Substantia nigra (tissue), 51 donors: ENCODE measurements at places on chromosomes 7 and 10.

DNA sequence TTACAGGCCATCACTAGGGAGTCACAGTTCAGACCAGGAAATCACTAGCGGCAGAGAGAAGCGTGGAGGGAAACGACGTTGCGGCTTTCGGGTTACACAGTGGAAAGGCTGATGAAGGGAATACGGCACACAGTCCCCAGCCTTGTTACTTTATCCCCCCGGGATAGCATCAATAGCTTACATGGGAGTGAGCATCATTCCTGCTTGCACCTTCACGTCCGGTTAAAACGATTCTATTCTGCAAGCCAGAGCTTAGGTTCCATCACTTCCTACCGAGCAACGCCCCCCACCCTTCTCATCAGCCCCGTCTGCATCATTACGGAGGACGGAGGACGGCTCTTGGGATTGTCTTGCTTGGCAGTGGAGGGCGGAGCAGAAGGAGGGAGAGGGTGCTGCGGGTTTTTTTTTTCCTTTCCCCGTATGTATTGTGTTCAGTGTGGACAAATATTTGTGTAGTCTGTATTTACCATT is 124.9 kb downstream of the CLEC2L start:
- DNase-seq: no peak

DNA sequence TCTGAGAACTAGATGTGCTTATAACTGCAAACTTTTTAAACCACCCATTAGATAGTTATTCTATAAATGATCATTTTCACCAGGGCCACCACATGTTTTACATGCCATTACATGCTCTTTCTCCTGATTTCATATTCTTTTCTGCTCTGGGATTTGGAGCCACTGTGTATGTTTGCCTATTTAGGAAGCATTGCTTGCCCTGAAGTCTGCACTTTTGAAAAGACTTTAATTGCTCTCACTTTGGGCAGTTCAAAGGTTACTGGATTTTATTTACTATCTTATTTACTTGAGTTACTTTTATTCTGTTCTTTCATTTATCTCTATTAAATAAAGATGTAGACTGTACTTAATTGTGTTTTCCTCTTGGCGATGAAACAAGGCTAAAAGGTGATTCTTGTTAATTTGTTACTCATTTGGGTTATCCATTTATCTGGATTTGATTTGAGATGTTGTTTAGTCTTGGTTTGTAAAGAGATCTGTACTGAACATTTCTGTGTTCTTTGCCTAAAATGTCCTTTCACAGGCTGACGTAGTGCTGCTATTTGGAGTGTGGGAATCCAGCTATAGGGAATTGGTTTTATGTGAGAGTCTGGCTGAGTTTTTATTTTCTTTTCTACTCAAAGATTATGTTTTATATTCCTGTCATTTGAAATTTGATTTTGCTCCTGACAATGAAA is 88.8 kb downstream of the SUGCT start:
- no peak for DNase-seq

DNA sequence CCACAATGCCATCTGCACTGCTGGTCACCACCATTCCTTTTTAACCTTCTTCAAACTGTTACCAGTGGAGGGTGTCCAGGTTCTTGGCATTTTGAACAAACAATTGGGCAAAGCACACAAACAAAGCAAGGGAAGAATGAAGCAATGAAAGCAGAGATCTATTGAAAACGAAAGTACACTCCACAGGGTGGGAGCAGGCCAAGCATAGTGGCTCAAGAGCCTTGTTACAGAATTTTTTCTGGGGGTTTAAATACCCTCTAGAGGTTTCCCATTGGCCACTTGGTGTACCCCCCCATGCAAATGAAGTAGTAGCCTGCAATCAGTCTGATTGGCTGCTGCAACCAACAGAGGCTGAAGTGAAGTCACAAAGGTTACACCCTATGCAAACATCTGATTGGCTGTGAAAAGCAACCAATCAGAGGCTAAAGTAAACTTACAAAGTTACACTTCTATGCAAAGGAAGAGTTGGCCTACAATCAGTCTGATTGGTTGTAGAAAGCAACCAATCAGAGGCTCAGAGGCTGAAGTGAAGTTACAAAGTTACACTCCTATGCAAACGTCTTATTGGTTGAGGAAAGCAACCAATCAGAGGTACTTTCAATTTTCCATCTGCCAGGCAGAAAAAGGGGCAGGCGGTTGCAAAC is 103.2 kb upstream of the WAC start:
- no peak for DNase-seq

- DNase-seq: no peak
These were observed 166.2 kb upstream of the FAM3C start for GRCh38 chr7:121562259-121562658.

GRCh38 chr7:73906874-73907273 is 45.9 kb downstream of the TMEM270 start:
- no peak for DNase-seq

- no peak for DNase-seq
These were observed 64.0 kb upstream of the WAC start for GRCh38 chr10:28468707-28469483.

DNA sequence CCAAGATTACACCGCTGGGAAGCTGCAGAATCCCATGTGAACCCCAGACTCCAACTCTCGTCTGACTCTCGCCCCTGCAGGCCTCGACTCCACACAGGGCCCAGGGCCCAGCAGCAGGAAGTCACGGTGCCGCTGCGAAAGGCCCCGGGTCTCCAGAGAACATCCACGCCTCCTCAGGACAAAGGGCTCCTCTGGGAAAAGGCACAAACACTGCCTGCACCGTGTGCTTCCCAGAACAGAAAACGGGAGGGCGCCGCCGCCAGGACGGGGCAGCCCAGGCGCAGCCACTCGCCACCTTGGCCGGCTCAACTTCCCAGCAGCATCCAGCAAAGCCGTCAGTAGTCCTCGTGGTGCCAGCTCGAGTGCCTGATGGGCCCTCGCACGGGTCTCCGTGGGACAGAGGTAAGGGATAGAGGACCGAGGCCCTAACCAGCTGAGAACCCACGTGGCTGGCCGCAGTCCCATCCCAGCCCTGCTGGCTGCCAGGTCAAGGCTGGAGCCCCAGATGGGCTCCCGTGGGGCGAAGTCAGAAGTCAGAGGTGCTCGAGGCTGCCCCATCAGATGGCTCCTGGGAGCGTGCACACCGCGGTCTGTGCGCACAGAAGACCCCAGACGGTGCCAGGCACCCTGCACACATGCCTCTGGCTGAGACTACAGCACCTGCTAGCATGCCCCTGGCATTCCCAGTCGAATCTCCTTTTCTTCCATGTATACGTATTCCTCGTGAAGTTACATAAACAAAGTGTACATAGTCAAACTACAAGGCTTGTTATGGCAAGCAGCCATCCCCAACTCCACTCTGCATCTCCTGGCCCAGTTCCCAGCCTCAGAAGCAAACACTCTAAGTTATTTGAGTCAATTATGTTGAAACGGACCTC is 60.2 kb downstream of the MAD1L1 start:
- DNase-seq: no peak

DNA sequence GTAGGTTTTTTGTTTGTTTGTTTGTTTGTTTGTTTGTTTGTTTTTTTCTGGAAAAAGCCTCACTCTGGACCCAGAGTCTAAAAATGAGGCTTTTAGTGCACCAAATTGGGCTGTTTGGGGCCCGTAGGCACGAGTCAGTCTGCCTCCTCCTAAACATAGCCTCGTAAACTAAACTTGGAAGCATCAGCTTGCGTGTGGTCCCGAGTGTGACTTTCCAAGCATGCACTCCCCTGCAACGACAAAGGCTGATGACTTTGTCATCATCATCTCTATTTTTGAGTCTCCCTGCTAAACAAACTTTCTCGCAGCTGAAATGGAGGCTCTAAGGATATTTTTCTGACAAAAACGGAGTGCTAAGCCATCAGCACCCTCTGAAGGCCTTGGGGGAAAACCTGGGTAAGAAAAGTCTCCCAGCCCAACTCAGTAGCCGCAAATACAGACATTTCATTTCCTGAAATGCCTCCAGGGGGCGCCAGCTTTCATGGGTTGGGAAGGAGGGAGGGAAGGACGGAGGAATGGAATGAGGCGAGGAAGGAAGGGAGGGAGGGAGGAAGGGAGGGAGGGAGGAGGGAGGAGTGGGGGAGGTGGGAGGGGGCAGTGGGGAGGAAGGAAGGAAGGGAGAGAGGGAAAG is 245.9 kb downstream of the KCNMA1 start:
- DNase-seq: peak; percentile 56

DNA sequence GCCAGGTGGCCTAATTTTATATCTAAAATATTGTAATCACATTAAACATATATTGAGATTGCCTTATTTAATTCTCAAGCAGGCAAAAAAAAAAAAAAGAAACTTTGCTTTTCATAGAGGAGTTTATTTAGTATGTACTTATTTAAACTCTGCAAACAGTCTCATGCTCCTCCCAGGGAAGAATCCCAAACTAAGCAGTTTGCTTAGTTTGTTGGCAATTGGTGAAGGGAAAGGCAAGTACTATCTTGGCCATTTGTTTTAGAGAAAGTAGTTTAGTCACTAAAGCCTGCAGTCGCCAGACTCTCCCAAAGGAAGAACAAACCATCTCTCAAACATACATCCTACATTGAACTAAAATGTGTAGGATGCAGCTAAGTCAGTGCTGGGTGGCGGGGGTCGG is 226.8 kb downstream of the CDC14C start:
- DNase-seq: no peak

DNA sequence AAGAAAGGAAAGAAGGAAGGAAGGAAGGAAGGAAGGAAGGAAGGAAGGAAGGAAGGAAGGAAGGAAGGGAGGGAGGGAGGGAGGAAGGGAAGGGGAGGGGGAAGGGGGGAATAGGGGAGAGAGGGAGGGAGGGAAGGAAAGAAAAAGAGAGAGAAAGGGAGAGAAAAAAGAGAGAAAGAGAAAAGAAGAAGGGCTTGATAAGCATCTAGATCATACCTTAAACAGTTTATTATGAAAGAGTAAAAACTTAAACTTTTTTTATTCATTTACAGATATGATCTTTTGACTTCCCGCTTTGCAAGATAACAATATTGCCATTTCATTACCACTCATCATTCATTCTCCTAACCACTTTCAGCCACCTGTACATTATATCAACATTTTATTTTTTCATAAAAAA is 53.6 kb upstream of the TMEM106B start:
- DNase-seq: no peak
